ENCODE measurements at places on chromosomes 2 and 18.

GRCh38 chr2:239814116-239814860 lies 210.9 kb downstream of the NDUFA10 start:
- DNase-seq = no peak

DNA sequence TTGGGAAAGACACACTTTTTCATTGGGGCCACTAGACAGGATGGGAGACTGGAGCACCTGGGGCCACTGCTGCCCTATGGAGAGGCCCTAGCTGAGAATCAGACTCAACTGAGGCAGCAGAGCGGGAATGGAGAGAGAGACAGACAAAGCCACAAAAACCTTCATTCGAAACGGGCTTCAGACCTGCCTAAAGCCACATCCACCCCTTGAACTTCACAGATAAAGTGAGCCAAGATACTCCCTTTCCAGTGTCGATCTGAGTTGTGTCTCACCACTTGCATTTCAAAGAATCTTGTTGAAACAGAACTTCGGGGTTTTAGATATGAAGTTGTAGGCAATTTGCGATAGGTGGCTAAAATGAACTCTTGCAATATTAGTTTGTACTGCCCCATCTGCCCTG lies 11.3 kb upstream of the LDLRAD4 start:
- DNase-seq = no peak

DNA sequence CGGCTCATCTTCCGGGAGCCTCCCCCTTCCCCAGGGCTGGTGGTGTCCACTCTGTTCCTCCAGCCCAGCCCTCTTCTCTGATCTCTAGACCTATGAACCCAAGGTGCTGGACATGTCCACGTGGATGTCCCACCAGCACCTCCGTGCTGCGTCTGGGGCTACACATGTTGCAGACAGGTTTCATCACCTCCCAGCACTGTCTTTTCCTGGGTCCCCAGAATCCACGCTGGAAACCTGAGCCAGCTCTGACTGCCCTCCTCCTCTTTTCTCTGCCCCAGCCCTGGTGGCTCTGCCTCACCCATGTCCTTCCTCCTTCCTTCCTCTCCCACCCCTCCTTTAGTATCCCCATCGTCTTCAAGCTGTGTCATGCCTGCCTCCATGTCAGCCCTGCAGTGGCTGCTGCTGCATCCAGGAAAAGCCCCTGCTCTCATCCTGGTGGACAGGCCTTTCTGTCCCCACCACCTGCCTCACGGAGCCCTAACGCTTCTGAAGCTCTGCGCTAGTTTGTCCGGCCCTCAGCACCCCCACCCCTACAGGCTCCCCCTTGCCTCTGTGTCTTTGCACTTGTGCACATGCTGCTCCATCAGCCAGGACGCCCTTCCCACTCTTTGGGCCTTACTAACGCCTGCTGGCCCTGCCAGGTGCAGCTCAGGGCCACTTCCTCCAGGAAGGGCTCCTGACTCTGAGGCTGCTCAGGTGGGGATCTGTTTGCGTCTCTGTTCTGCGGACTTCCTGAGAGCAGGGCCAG lies 105.9 kb downstream of the DYSF start:
- DNase-seq = no peak

DNA sequence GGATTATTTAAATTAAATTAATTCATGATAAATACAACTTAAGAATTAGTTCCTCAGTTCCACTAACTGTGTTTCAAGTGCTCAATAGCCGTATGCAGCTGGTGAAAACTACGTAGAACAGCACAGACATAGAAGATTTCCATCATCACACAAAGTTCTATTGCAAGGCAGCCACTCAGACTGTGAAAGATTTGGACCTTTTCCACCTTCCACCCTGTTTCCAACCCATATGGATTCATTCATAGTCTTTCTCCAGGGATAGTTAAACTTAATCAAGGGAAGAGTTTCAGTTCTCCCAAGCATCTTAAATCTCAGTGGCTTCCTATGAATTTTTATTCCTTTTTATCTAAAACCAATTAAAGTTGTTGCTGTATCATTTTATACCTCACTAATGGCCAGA lies 2030.8 kb downstream of the SUCLG1 start:
- DNase-seq = no peak

- no peak for DNase-seq
Measured at GRCh38 chr18:62017618-62018017, 124.8 kb upstream of the RNF152 start.

GRCh38 chr18:9130806-9131205 lies 5.8 kb upstream of the ANKRD12 start:
- DNase-seq = no peak

- DNase-seq = no peak
Measured at GRCh38 chr2:200051611-200051945, 96.2 kb downstream of the MAIP1 start.

- no peak for DNase-seq
Measured at GRCh38 chr2:45629971-45630370, 18.9 kb upstream of the SRBD1 start.

Data from nucleus accumbens (tissue), 56 donors.